ENCODE measurements at places on chromosomes 4 and X.

- no peak for DNase-seq
These were observed 86.7 kb upstream of the MAGEA4 start for GRCh38 chrX:151825925-151826485.

DNA sequence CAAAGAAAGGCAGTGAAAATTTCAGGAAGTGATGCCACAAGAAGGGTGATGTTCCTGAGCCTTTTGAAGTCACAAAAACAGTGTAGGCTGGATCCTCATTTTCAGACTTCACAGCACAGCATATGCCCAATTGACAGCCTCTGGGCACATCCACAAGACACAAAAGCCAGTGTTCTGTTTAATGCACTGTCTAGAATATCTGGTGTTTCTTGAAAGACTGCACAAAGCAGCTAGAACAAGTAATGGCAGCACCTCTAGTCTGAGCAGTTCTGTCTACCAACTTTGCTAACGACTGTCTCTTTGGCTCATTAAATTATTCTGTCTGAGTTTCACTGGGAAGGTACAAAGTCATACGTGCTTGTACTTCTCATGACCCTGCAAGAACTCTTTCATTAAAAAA is 417.1 kb upstream of the GALNT7 start:
- no peak for DNase-seq

- no peak for DNase-seq
These were observed 18.4 kb upstream of the CTSO start for GRCh38 chr4:155972098-155972497.

DNA sequence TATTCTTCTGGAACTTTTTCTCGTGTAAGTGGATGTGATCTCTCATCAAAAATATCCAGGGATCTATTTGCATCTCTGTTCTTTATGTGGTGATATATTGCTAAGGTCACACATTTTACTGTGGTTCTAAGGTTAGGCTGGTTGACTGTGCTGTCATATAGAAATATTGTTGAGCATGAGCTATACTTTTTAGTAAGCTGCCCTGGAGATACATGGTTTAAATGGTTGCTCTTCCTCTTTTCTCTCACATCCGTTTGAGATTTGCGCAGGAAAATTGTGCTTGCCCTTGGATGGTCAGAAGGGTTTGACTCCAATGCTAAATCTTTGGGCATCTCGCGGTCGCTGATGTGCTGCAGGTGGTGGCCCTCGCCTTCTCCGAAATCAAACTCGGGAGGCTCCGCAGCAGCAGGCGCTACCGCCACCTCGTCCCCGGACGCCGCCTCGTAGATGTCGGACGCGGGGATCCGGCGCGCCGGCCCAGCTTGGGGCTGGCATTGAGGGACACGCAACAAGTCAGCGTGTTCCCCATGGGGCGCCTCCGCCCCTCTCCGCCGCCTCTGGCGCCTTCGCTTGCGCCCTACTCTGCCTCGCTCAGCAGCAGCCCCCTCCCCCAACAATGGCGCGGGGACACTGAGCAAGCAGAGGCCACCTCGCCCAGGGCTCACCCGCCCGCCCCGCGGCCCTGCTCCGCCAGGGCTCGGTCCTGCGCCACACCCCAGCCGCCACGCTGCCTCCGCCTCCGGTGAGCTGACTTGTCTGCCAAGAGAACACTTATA is 154.5 kb downstream of the MSN start:
- DNase-seq, result no peak

DNA sequence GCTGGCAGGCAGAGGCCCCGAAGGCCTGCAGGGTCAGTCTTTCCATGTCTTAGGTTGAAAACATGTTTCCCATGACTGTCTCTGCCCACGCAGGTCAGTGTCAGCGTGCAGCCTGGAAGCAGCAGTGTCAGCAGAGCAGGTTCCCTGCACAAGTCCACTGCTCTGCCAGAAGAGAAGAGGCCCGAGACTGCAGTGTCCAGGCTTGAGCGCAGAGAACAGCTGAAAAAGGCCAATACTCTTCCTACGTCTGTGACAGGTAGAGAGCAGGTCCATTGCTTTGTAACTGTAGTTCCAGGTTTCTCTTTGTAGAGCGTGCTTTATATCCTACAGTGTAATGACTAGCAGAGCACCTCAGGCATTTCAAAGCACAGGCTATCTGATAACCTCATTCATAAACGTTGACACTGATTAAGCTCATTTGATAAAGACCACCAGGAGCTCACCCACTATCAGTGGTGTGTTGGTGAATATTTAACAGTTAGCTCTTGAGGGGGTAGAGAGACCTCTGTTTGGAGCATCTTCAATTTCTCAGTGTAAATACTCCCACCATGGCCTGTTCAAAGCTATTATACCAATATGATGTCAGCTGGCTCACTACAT is 63.2 kb downstream of the AASDH start:
- no peak for DNase-seq

DNA sequence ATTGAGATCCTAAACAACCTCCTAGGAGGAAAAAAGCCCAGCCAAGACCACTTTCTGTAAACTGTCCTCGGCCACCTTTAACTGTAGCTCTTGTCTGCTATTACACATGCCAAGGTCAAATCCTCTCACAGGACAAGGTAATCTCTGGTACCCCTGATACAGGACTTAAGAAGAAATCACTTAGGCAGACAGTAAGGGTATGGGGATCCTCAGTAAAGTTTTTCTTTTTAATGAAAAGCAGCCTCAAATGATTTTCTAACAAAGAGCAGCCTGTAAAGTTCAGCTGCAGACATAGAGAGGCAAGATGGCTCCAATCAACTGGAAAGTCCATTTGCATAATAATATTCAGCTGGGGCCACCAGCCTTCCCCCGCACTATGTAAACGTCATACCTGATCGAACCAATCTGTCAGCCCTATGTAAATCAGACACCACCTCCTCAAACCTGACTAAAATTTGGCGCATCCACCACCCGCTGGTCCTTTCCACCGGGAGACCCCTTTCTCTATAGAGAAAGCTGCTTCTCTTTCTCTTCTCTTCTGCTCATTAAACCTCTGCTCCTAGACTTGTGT is 14.6 kb upstream of the MPP1 start:
- DNase-seq, result no peak

DNA sequence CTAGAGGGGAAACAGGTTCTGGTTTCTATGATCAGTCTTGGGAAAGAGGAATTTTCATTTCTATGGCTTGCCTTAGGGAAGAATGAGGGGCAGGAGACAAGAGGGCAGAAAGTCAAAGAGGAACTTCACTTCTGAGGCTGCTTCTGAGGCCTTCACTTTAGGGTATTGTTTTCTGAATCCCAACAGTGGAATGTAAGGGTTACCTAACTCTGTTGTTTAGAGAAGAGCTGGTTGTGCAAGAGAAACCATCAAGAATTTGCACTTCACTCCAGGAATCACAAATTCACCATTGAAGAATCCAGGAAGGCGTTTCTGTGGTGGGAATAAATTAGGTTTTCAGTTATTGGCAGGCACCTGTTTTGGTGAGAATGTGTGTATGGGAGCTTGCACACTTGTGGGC is 126.7 kb upstream of the AMOT start:
- no peak for DNase-seq

- DNase-seq, result no peak
These were observed 105.8 kb upstream of the CBR4 start for GRCh38 chr4:169115897-169116254.

DNA sequence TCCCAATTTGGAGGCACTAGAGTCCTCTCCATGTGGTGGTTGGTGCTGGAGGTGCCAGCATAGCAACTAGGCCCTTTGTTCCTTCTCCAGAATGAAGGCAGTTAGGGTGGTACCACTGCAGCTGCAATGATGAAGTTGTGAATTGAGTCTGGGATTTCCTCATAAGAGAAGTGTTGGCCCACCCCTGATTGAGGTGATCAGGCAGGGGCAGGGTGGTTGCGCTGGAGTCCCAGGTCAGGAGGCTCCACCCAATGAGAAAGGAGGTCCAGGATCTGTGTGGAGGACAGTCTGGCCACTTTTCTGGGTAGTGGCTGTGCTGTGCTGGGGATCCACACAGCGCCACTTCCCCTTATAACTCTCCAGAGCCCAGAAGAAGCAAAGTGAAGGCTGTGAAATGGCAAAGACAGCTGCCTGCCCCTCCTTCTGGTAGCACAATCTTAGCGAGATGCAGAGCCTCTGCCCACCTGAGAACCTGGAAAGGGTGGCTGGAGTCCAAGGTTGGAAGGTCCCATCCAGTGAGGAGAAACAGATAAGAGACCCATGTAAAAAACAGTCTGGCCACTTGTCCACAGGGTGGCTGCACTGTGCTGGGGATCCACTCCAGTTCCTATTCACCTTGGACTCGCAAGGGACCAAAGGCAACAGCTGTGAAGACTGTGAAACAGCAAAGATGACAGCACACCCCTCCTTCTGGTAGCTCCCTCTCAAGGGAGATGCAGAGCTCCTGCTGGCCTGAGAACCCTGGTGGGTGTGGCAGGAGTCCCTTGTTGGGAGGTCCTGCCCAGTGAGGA is 124.6 kb downstream of the RRAGB start:
- DNase-seq, result no peak

- DNase-seq, result no peak
These were observed 69.0 kb upstream of the PPP2R3B start for GRCh38 chrX:455673-456072.

GRCh38 chr4:2072971-2073807 is 14.1 kb downstream of the NAT8L start:
- DNase-seq, result no peak

DNA sequence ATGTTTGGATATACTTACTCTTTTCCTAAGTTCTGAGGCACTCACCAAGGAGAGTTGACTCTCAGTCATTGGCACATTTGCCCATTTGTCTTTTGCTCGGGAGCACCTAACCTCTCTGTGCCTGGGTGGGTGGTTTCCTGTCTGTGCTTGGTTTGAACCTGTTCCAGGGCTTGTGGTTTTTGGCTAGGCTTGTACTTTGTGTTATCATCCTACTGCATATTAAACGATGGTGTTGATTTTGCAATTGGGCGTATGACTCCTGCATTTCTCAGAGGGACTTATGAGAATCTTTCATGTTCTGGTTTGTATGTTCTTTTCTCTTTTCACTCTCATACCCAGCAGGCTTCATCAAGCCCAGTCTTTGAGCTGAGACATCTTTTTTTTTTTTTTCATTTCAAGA is 161.7 kb downstream of the BTC start:
- DNase-seq, result peak; percentile 1

All from stimulated activated CD8-positive, alpha-beta memory T cell treated with anti-CD3 and anti-CD28 coated beads, Interleukin-7, amount 100 ng/mL, for 4 hours (primary cell).